GM04504 (cell line): ENCODE measurements at places on chromosomes 6 and 20.

GRCh38 chr6:160750276-160750689 lies 48.2 kb downstream of the PLG start:
- no peak for DNase-seq

DNA sequence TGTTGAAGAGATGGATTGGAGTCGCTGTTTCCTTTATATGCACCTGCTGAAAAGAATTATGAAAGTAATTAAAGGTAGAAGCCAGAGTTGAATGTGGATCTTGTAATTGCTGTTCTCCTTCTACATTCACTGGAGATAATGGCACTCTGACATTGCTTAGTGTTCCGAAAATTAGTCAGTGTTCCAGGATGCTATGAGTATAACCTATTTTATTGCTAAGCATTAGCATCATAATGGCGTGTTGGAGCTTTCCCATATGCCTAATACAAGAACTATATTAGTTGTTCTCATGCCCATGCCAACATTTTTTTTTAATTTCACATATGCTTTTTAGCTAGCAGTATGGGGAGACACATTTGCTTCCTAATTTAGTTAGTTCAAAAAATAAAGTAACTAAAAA lies 236.4 kb downstream of the ARHGAP18 start:
- no peak for DNase-seq

DNA sequence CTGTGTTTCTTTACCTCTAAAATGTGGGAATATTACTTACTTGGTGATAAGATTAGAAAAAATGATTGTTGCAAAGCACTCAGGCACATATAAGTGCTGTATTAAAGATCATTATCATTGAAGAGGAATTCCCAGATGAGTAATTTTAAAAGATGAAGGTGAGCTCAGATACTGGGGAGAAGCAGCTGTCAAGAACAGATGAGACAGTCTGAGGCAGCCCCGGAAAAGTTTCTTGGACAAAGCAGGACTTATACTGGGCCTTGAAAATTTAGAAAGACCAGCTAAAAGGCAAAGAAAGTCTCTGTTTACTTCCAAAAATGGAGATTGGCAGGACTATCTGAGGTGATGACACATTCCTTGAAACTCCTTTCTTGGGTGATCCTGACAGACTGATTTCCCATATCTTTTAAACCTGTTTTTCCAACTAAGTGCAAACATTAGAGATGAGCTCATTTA lies 93.8 kb upstream of the MARCKS start:
- no peak for DNase-seq

DNA sequence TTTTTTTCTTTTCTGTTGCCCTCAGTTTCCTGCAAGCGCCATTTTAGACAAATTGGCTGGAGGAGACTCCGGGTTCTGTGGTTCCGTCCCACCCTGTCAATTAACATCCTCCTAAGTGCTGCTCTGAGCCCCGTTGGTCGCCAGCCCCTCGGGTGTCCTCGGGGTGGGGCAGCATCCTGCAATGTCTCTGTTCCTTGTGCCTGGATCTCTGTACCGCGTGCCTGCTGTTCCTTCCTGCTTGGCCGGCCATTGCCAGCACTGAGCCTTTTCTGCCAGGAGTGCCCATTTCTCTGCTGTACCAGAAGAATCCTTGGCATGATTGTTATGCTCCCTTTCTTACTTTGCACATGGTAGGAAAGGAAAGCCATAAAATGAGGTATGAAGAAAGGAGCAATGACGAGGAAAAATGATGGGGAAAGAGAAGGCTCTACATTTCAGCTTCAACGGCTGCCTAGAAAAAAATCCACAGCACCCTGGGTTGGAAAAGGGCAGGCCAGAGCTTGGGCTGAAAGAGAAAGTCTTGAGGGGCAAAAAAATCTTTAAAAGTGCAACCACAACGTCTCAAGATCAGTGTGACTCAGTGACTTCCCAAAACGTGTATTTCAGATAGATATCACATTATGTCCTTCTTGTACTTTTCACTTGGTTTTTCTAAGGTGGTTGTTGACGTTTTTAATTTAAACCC lies 256.7 kb downstream of the CLIC5 start:
- no peak for DNase-seq

DNA sequence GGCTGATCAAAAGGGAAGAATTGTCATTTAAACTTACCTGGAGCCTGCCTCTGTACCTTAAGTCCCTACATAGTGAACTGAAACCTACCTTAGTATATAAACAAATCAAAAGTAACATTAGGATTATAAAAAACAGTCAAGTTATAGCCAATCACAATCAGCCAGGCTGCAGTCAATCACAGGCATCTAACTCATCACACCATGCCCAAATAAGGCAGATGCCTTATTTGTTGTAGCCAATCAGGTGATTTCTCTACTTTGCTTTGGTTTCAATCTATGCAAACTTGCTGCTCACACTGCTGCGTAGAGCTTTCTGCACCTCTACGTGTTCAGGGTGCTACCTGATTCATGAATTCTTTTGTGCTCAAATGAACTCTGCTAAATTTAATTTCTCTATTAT lies 18.3 kb upstream of the DEFB113 start:
- DNase-seq, result no peak

DNA sequence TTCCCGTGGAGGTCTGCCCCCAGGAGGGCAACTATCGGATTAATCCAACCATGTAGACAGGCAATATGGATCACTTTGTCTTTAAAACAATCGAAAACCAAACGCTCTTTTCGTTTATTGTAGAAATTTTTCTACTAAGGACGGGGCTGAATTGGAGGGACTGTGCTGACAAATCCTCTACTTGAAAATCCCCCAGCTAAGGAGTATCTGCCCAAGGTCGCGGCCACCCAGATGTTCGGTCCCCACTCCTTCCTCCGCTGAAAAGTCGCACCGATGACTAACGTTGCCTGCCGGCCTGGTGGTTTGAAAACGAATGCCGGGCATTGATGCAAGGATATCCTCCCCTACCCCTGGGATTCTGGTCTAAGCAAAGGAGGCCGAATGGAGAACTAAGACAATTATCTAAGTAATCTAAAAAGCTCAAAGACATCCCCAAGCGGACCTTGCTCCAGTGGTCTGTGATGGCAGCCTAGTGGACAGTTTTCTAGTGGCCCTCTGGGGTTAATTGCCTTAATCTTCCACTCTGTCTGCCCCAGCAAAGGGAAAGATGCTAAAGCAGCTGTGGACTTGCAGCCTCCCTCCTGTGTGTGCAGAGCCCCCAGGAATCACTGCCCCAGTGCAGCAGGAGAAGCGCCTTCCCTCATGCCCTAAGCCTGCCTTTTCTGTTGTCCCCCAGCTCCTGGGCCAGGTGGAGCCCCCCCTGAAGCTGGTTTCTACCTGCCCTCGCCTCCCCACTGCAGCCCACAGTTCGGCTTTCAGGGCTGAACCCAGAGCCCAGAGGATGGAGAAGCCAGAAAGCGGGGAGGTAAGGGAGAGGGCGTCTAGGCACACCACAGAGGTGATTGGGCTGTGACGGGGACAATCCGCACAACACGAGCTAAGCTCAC lies 3.6 kb upstream of the FOXC1 start:
- DNase-seq, result no peak

DNA sequence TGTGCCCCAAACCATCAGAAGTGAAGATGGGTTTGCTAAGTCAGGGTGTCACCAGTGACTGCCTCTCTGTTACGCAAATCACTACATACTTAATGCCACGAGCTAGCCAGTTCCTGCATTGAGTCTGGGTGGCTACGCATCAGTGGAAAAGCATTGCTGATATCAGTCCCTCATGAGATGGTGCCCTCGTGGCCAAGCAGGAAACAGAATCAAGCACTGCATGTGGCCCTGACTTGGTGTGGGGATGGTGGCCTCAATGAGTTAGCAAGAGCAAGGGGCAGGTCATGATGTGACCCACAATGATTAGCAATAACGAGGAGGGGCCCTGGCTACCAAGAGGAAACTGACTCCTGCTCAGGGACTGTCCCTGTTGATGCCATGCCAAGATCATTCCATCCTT lies 51.6 kb upstream of the FNDC1 start:
- DNase-seq, result no peak

DNA sequence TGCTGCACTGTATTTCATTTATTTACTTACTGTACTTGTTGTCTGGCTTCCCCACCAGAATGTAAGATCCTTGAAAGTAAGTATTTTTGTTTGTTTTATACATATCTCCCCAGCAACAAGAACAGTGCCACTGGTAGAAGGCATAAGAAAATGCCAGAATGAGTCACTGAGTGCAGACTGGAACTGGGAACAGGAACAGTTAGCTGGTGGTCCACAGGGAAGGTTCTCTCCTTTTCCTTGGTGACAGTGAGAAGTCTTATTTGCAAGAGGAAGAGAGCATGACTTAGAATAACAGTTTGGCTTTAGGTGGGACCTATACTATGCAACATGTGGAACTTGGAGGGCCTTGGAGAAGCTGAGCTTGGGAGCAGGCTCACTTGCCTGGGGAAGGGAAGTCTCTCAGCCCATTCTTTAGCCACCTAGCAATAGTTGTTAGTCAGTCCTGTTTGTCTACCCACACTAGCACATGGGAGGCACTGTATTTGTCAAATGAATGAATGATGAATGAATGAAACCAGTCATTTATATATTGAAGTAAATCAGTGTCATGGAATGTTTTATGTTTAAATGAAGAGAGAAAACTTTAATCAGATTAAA lies 203.5 kb downstream of the KCNQ5 start:
- DNase-seq, result peak; percentile 42
